ENCODE measurements at places on chromosomes 13 and 19. TPM values are rescaled to one million over a fixed set of nuclear protein-coding genes. Genes with fewer than 3 reads are reported as not detected.

Gene UPF1
- total RNA-seq: 123 TPM

DNA sequence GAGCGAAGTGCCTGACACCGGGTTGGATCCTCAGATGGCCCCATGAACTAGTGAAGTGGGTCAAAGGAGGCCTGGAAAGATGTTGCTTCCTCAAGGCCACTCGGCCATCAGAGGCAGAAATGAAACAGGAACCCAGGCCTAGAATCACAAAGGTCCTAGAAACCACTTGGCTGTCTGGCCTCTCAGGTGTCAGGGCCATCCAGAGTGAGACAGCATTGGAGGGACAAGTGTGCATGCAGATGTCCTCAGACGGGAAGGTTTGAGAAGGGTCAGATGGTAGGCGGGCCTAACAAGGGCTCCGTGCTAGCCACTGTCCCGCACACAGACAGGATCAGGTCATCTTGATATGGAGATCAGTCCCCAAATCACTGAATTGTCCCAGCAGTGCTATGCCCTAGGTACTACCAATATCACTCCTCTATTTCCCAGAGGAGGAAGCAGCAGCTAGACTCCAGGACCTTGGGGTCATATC, 14.3 kb downstream of the CCDC97 start:
- DNase-seq: peak; percentile 29

Gene ERICH6B
- total RNA-seq: not detected

DNA sequence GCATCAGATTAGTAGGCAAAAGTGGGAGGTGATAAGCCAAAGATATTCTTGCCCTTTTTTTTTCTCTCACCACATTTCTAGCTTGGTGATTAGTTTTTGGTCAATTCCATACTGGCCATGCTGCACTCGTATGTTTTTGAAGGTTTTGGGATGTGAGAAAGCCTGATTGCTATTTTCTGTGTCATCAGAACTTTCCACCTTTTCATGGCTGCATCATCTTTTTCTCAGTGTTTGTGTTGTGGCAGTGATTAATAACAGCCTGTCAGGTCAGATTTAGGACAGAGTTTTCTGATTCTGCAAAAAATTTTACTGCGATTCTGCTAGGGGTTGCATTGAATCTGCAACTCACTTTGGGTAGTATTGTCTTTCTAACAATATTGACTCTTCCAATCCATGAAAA, 32.9 kb downstream of the PSG1 start:
- DNase-seq: no peak

DNA sequence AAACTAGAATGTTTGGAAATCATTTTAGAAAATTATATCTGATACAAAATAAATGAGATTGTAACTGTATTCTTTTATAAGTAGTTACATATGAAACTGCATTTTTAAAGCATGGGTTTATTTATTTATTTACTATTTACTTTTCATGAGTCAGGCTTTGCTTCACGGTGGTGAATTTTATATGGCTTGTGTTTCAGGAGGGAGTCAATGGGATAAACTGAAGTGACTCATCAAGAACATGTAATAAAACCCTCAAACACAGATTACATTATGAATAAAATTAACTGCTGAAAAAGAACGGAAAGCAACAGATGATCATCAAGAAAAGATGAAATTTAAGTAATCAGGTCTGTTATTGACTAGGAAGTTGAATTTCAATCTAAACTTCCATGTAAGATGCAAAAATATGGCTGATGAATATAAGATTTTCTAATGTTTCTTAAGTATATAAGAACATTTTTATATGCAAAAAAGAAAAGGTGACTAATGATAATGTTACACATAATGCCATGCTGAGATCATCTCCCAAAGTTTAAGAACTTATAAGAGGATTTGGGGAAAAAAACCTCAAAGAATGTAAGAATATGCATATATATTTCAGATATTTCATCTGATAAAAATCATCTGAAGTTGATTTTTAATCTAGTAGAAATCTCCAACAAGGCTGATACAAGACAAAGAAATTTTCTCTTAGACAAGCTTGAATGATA, 383.6 kb downstream of the SLITRK1 start:
- no peak for DNase-seq

- DNase-seq: peak; percentile 51
These were observed 3.9 kb upstream of the PLPP2 start for GRCh38 chr19:294946-295686.

Gene CEACAM6
- total RNA-seq: not detected

DNA sequence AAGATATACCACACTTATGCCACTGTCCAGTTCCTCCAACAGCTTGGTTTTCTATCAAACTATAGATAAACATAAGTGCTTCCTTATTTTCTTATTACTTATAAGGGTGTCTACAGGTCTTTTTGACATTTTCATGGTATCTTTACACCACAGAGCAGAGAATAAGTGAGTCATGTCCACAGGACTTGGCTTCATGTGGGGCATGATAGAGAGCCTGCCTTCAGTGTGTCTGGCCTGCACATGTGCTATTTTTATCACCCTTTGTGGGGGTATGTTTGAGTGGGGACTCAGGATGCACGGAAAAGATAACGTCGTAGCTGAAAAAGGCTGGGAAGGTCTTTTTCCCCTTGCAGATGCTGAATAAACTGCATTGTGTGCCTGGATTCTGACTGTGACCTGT, 8.1 kb upstream of the STOML3 start:
- no peak for DNase-seq

Gene ELSPBP1
- total RNA-seq: not detected

- DNase-seq: peak; percentile 20
These were observed 4.2 kb downstream of the SPINT2 start for GRCh38 chr19:38268539-38268938.

DNA sequence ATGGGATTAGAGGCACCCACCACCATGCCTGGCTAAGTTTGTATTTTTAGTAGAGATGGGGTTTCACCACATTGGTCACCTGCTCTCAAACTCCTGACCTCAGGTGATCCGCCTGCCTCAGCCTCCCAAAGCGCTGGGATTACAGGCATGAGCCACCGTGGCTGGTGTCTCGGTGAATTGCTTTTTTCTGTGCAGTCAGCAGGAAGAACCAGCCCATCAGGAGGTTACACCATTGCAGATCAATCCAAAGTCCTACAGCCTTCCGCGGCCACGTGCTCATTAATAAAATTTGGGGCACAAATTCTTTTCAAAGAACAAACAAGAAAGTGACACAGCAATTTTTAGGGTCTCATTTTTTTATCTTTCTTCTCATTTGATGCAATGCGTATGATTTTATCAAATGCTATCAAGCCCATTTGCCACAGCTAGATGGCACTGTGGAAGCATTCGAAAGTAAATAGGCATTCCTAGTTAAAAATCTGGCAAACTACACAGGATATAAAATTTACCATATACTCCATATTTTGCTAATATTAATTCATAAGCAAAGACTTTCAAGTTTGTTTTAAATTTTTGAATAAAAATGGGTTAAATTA, 54.4 kb upstream of the ZNF835 start:
- no peak for DNase-seq

Gene KLK14
- 0.64 TPM for total RNA-seq

Gene GFY
- not detected for total RNA-seq

DNA sequence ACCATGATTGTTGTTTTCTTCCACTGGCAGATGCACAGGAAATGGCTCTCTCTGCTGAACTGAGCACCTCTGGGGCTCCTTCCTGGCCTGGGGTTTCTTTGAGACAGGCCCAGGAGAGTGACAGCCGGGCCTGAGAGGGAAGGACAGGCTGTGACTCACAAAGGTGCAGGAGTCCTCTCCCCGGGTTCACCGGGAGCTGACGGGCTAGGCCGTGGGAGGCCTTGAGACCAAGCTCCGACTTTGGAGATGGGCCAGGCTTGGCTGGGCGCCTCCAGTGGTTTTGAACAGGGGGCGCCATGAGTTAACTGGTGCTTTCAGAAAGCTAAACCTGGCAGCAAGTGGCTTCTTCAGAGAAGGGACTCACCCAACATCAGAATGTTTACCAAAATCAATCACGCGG, 143.4 kb downstream of the URI1 start:
- DNase-seq: no peak

GRCh38 chr19:4597975-4598671, 38.6 kb upstream of the SEMA6B start:
- peak; percentile 50 for DNase-seq

DNA sequence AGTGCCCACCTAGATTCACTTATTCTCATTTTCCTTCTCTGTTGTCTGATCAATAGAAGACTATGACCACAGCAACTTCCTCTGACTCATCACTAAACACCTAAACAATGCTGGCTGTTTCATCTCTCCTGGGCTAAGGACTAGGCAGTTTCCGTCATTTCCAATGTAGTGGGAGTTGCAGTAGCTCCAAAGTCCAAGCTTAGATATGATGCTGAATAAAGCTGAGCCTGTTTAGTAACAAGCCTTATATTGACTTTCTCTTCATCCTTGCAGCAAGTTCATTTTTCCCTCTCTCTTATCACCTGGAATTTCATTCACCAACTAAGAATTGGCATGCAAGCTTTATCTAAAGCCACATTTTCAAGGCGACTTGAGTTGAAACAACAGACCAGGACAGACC, 53.5 kb upstream of the PCDH9 start:
- no peak for DNase-seq

DNA sequence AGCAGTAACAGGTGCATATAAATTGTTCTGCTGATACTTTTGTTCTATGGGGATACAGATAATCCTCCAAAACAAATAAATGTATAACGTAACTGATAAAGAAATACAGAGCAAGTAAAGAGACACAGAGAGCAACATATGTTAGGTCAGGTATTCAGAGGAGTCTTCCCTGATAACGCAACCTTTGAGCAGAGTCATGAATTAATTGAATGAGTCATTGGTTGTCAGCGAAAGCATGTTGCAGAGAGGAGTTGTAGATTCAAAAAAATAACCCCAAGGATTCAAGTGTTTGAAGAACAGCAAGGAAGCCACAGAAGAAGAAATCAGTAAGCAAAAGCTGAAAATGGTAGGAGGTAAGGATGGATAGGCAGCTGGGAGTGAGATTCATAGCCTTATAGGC, 245.2 kb downstream of the TBC1D4 start:
- DNase-seq: no peak

Gene SIGLEC9
- 13.0 TPM for total RNA-seq

Gene IL4I1
- total RNA-seq: 3.8 TPM

DNA sequence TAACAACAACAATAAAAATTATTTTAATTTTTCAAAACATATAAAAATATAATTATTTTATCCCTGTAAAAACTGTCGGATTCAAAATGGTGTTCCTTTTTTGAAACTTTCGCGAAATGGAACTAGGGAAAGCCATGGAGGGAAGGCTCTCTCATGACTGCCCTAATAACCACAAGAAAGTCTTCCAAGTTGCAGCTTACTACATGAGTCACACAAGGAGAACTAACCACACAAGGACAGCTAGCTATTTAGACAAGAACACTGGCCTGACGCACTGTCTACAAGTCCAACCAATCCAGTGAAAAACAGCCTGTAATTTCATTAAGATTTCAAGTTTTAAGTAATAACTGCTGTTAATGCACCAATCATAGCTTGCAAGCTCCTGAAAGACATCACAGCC, 319.2 kb upstream of the PCDH9 start:
- DNase-seq: no peak

DNA sequence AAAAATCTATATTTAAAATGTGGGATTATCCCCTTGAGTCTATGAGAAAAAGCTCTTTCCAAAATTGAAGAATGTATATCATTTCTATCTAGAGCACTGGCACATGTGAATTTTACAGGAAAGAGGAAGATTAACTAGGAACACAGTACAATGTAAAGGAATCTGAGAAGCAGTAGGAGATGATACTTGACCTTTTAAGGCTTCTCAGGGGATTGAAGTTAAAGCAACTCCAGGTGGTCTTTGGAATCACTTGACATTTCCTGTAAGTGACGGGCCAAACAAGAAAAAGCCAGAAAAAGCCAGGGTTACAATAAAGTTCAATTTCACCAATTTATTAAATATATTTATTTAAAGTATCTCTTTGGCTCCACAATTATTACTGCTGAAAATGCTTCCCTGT, 1373.9 kb downstream of the OLFM4 start:
- DNase-seq: no peak

GRCh38 chr19:6521718-6522646, 8.8 kb upstream of the TNFSF9 start:
- DNase-seq: peak; percentile 59
